ENCODE measurements at places on chromosomes 1 and 21.

DNA sequence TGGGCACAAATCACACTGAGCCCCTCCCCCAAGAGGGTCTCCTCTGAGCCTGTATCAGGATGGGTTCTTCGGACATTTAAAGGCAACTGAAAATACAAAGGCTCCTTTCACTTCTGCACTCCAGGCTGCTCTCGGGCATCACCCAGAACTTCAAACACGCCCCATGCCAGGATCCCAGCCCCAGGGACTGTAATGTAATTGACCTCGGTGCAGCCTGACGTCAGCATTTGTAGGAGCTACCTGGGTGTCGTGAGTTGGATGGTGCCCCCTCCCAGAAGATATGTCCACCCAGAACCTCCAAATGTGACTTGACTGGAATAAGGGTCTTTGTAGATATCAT is 95.2 kb downstream of the PSMG1 start:
- no peak for DNase-seq

- DNase-seq = no peak
Observed at GRCh38 chr1:33617451-33617850, 145.0 kb downstream of the ZSCAN20 start.

- no peak for DNase-seq
Observed at GRCh38 chr1:14499312-14500040, 99.0 kb upstream of the KAZN start.

DNA sequence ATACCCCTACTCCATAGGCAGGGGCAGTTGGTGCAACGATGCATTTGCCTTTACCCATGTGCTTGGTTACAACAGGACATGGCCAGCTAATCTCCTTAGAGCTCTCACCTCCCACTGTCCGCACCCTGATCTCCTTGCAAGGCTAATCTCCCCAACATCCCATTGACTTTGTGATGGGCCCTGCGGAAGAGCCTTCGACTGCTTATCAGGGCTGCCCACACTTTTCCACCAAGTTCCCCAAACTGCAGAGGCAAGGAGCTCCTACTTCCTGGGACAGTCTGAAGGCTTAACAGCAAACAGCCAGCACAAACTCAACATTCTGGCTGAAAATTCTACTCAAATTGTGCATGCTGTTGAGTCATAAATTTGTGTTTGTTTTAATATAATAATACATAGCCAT is 36.0 kb downstream of the C1orf94 start:
- DNase-seq = no peak

DNA sequence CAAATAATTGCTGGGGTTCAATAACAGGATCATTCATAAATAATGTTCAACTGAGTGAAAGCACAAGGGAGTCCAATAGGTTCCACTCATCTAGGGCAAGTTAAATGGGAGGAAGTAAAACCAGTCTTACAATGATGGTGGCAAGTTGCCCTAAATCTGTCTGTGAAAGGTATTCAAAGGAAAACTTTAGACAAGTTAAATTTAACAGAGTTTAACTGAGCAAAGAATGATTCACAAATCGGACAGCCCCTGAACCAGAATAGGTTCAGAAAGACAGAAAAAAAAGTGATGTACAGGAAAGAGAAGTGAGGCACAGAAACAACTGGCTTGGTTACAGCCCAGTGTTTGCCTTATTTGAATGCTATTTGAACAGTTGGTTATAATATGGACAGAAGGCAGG is 183.5 kb upstream of the ADGRL4 start:
- DNase-seq = no peak

Data from femur (tissue), 1 donor.